ENCODE measurements at places on chromosomes 16 and 17.

DNA sequence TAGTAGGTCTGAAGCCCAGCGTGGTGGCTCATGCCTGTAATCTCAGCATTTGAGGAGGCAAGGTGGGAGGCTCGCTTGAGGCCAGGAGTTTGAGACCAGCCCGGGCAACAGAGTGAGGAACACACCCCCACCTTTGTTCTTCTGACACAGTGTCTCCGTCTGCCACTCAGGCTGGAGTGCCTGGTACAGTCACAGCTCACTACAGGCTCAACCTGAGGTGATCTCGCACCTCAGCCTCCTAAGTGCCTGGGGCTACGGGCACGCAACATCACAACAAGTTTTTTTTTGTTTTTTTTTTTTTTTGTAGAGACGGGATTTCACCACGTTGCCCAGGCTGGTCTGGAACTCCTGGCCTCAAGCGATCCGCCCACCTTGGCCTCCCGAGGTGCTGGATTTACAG lies 6.7 kb upstream of the TLCD3A start:
- DNase-seq: no peak

GRCh38 chr16:324451-325334 lies 27.8 kb downstream of the AXIN1 start:
- DNase-seq: no peak

- no peak for DNase-seq
These were observed 22.6 kb upstream of the SPATA32 start for GRCh38 chr17:45284176-45285140.

DNA sequence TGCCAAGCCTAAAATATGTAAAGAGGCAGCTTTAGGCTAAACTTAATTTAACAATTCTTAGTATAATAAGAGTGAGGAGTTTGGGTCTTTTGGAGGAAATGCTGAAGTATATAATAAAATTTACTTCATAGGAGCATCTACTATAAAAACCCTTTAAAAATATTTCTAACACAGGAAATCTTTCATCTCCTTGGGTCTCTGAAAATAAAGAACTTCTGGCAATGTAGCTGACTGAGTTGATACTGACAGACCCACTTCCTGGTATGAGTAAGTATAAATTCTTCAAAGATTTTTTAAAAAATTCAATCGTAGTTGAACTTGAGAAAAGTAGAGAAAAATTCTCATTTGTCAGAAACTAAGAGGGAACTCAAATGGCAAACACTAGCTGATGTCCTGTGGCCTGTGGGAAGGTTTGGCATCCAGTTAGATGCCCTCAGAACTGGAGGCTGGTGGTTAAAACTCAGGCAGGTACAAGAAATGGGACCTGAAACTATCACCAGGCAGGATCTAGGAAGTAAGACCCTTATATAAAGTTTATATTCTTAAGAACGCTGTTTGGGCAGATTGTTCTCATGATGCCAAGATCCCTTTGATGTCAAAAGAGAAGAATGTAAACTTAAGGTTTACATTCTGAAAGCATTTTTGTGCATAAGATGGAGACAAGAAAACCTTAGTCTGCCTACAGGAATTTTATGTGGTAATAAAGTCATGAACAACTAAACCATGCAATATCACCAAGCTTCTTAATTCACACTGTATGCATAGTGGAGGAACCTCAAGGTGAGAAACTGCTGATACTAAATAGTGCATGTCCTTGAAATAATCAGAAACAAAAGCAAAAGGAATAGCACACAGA lies 6.2 kb downstream of the KRTAP4-6 start:
- DNase-seq: no peak

DNA sequence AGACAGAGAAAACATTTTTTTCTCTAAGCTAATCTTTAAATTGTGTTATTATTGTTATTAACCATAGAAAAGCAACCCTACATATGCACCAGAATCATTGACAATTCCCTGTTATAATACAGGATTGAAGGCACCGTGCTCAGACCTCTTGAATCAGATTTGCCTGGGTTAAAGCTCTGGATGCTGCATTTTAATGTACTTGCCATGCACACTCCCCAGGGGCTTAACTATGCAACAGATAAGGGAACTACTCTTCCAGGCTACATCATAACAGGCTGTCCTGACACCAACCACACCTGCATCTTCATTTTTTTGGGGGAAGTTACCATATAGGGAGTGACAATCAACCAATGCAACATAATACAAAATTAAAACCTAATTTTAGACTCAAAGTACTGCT lies 1187.6 kb upstream of the CDH8 start:
- DNase-seq: no peak

DNA sequence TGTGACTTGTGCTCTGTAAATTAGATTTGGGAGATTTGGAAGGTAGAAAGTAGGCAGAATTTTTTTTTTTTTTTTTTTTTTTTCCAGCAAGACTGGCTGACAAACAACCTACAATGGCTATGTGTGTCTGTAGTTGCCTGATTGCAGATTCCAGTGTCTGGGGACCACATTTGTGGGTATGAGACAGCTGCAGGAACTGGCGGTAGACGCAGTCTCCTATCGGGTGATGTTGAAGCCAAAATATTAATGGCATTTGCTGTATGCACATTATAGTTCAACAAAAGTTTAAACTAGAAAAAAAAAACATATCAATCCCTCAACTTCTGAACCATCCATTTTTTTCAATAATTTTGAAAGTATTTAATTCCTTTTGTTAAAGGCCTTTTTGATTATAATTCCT lies 665.2 kb downstream of the TOX3 start:
- no peak for DNase-seq

DNA sequence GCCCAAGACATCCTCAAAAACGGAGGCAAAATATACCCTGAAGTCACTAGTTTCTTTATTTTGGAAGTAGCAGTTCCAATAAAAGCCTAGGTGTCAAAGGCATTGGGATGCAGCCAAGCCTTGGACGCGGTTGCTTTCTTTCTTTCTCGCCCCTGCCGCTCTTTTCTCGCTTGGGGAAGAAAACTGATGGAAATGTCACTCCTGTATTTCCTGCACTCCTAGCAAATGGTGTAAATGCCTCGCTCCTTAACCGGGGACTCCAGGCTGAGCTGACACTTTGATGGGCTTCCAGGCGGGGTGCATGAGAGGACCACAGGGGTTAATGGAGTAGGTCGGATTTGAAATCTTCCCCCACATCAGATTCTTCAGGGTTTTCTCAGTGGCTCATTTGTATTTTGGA lies 114.1 kb downstream of the FOXL1 start:
- DNase-seq: no peak

- DNase-seq: no peak
These were observed 5.0 kb upstream of the EFTUD2 start for GRCh38 chr17:44904001-44904984.

GRCh38 chr16:79215289-79215688 lies 385.2 kb downstream of the MAF start:
- no peak for DNase-seq

GRCh38 chr16:5801396-5801795 lies 703.8 kb upstream of the EEF2KMT start:
- DNase-seq: no peak

GRCh38 chr16:49462362-49462988 lies 88.9 kb downstream of the C16orf78 start:
- no peak for DNase-seq

DNA sequence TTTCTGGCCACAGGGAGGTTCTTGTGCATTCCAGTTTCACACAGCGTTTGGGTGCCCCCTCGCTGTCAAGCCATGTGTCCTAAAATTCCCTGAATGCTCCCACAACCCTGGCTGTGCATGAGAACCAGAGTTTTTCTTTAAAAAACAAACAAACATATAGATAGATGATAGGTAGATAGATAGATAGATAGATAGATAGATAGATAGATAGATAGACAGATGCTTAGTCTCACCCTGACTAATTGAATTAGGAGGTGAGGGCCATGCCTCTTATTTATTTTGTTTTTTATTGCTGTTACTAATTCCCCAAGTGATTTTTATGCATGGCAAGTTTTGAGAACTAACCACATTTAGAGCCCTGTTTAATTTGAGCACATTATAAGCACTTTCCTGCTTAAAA lies 32.2 kb downstream of the PRSS54 start:
- DNase-seq: no peak

GRCh38 chr16:65745201-65745708 lies 621.2 kb upstream of the CDH5 start:
- DNase-seq: no peak

- no peak for DNase-seq
These were observed 74.4 kb downstream of the PCTP start for GRCh38 chr17:55825213-55825612.

DNA sequence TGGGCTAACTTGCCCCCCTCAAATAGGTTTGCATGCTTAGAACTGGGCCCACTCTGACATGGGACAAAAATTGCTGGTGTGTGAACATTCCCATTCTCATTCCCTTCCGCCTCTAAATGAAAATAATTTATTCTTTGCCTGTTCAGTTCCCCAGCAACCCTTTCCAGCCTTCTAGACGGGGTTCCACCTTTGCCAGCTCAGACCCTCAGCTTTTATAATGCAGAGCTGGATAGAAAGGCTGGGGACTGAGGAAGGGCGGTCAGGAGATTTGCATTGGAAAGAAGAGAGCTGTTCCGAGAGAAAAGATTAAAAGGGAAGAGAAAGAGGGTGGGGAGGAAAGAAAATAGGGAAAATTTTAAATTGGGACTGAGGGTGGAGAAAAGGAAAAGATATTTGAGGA lies 151.1 kb upstream of the WSCD1 start:
- DNase-seq: no peak

DNA sequence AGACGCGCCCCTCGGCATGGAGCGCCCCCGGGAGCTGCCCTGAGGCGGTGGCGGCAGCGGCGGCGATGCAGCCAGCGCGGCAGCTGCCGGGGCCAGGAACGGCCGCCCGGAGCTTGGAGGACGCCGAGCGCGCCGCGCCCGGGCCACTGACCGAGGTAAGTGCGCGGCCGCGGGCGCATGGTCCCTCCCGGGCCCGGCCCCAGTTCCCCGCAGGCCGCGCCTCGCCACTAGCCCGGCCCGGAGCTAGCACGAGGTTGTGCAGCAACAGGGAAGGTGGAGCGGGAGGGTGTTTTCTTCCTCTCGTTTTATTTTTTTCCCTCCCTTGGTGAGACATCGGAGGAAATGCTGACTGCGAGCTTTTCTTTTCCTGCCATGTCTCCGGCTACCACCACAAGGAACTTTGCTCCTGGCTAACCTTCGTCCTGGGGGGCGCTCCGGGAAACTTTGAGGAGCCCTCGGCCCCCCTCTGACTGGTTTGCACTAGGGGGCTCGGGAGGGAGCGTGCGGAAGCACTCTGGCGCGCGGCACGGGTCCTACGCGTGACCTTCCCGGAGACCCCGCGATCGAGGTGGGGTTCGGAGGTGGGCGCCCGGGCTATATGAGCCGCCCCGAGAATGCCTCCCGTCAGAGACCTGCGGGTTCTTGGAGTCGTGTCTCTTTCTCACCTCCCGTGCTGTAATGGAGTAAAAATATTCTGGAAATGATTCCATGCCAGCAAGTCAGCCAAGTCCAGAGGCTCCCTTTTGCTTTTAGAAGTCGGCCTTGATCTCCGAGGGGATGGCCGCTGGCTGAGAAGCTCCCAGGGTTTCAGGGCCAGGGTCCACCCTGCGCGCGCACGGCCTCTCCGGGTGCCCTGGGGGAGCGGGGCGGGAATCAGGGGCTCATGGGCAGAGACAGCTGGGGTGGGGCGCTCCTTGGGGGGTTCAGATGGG lies 868 bp downstream of the KCNJ12 start:
- no peak for DNase-seq

GRCh38 chr16:11276143-11276895 lies at the start of gene PRM2:
PRM2 (minus strand) TSS chr16:11276480; CDS start chr16:11276370, 110 bp downstream.
- DNase-seq: no peak
